ENCODE measurements at places on chromosomes 16 and 17.

DNA sequence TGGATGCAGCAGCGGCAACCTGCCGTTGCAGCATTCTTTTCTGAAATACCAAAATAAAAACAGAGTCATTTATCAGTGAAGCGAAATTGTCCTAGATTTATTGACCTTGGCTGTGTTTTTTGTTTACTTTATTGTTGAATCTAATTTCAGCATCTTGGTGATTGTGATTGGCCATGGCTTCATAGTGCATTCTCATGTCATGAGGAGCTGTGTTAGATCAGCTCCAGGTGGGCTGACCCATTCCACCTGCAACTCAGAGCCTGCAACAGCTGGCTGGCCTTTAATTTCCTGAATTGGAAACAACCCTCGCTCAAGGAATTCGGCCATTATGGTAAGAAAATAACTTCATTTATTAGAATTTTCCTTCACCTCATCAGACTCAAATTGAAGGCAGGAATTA lies 16.4 kb downstream of the KRT24 start:
- DNase-seq: no peak

DNA sequence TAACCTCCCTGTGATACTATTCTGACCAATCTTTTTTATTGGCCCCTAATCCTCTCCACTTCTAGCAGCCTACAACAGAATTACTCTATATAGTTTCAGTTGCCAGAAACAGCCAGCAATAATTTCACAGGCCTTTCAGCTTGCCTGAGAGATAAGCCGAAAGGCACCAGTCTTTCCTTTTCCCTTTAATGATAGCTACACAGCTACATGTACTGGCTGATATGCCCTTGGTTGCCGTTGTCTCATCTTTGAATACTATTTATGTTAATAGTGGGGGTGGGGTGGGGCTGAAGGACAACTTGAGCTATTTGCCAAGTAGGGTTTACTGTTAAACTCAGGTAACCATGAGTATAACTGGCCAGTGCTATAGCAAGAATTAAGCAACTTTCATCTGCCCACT lies 35.8 kb upstream of the RASL10B start:
- DNase-seq: no peak

GRCh38 chr16:21950782-21951521 lies 2.2 kb upstream of the UQCRC2 start:
- peak; percentile 12 for DNase-seq

- no peak for DNase-seq
Measured at GRCh38 chr16:588639-588888, 1.3 kb upstream of the RAB40C start.

- DNase-seq: peak; percentile 62
Measured at GRCh38 chr17:42361781-42362186, 26.5 kb downstream of the STAT3 start.

- no peak for DNase-seq
Measured at GRCh38 chr17:76151896-76152454, 10.9 kb upstream of the FOXJ1 start.

DNA sequence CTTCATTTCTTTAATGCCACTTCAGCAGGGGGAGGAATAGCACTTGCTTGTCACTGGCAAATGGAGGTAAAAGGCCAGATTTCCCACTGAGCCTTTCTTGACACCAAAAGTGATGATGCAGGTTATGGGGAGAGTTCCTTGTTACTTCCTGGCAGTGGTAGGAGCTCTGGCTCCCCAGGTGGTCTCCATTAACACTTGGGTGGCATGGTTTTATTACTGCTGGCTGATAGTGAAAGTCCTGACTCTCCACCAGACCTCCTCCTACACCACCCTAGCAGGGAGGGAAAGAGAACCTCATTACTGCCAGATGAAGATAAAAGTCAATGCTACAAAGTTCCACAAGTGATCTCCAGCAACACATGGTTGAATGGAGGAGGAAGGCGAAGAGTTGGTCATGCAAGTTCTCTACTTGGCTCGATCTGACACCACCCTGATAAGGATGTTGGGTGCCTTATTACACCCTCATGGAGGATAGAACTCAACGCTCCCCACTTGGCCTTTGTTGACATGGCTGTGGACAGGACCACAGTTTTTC lies 152.7 kb upstream of the GNAO1 start:
- DNase-seq: no peak

DNA sequence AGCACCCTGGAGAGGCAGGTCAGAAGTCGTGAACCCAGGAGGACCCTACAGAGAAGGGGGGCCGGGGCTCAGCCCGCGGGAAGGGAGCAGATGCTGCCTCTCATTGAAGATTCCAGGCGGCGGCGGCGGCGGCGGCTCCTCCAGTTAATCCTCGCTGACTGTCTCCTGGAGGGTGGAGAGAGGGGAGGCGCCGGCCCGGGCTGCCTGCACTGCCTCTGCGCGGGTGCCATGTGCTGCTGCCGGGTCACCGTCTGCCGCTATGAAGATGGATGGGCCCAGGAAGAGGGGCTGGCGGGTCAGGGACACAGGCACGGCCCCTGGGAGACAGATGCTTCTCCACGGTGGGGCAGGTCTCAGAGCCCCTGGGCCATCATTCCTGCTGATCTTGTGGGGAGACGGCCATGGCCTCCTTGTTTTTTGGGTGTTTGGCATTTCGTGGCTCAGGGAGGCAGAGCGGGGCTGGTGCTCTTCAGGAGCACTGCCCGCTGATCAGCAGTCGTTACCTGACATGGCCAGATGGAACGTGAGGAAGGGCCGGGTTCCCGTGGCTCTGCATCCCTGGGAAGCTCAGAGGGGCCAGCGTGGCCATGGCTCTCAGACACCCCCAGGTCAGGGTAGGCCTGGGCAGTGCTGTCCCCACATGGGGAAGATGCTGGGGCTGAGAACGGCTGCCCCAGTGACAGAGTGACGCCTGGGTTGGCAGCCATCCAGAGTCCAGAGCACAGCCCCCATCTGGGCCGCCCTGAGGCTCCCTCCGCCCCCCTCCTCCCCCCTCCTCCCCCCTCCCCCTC lies 36.1 kb downstream of the GINS2 start:
- DNase-seq: peak; percentile 46

DNA sequence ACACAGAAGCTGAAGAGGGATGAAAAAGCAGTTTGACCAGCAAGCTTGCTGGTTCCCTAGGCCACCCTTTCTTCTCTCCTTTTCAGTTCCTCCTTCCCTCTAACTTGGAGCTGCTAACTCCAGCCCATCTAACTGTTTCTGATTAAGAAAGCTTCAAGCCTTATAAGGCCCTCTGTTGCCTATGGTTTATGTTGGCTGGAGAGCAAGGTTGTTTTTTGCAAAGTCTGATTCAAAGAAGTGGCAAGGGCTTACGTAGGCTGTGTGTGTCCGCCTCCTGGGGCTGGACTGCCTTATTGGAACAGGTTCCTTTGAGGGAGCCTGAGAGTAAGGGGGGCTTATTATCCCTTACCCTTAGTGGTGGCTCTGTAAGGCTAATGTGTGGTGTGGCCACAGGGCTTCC lies 7.1 kb downstream of the AKAP1 start:
- no peak for DNase-seq

All from activated CD4-positive, alpha-beta T cell treated with anti-CD3 and anti-CD28 coated beads for 48 hours (primary cell).